ENCODE measurements at places on chromosomes 2 and 18.

- DNase-seq = no peak
These were observed 111.3 kb downstream of the PTGR3 start for GRCh38 chr18:75097491-75098225.

GRCh38 chr2:74045454-74045853 is 60.7 kb downstream of the TET3 start:
- DNase-seq = no peak

GRCh38 chr2:11872247-11872947 is 126.0 kb downstream of the LPIN1 start:
- DNase-seq = no peak

GRCh38 chr2:155377266-155377680 is 678.8 kb downstream of the KCNJ3 start:
- peak; percentile 60 for DNase-seq

- no peak for DNase-seq
These were observed 22.2 kb upstream of the IL1RL1 start for GRCh38 chr2:102289129-102289528.

DNA sequence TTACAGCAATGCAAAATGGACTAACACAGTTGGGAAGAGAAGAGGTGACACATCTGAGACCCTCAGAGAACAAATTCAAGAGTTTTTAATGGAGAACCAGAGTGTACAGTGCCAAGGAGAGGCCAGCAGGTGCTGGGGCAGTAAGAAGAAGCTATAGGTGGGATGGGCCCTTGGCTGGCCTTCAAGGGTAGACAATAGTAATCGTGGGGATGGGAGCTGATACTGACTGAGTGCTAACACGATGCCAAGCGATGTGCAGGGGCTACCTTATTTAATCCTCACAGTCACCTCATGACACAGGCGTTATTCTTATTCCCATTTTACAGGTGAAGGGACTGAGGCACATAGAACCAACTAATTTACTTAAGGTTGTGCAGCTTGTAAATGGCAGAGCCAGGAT is 131.9 kb upstream of the ID2 start:
- no peak for DNase-seq

GRCh38 chr2:32061430-32061829 is 1.9 kb upstream of the SPAST start:
- no peak for DNase-seq

DNA sequence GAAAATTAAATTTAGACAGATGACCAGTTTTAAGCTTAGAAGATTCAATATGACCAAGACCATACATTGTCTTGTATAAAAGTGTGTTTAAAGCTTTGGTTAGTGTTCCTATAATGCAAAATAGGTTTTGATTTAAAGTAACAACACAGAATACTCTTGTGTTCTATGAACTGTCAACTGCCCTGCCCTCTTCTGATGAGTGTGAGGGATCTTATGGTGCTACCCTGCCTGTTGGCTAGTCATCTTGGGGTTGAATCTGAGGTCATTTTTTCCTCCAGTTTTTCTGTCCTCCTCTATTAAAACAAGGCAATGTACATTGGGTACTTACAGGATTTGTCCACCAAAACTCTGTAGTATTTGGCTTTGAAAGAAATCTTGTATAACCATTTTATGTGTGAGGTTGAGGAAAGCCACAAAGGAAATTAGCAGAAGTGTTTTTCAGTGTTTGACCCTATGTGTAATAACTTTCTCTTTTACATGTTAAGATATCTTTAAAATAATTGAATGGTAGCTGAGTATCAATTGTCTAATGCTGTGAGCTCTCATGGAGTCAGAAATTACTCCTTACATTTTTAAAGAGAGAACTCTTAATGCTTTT is 129.1 kb downstream of the SPTBN1 start:
- DNase-seq = no peak

DNA sequence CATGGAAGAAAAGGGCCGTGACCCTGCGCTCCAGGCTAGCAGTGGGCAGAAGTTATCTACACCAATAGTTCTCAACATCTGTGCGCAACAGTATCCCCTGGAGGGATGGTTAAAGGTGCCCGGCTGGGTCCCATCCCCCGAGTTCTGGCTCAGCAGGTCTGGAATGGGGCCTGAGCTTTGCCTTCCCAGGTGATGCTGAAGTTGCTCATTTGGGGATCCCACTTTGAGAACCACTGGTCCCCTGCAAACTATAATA is 31.1 kb downstream of the DNMT3A start:
- DNase-seq = no peak

GRCh38 chr18:35159782-35160181 is 81.1 kb upstream of the ZNF397 start:
- no peak for DNase-seq

GRCh38 chr2:144943293-144943941 is 423.5 kb upstream of the ZEB2 start:
- no peak for DNase-seq

DNA sequence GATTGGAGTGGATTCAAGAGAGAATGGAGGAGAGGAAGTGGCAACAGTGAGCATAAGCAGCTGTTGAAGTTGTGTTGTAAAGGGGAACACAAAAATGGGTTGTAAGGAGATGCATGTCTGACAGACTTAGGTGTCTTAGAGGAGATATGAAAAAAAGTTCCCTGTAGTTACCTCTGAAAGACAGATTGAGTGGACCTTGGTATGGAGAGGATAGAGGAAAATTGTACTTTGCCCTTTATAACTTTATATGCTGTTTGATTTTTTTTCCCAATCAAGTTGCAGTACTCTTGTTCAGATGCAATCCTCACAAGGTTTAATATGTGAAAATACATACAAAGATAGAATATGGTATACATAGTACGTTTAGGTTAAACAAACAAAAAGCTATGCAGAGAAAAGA is 73.6 kb downstream of the LYPD6B start:
- DNase-seq = no peak

GRCh38 chr2:233012301-233012971 is 620 bp downstream of the NGEF start:
- DNase-seq = no peak

DNA sequence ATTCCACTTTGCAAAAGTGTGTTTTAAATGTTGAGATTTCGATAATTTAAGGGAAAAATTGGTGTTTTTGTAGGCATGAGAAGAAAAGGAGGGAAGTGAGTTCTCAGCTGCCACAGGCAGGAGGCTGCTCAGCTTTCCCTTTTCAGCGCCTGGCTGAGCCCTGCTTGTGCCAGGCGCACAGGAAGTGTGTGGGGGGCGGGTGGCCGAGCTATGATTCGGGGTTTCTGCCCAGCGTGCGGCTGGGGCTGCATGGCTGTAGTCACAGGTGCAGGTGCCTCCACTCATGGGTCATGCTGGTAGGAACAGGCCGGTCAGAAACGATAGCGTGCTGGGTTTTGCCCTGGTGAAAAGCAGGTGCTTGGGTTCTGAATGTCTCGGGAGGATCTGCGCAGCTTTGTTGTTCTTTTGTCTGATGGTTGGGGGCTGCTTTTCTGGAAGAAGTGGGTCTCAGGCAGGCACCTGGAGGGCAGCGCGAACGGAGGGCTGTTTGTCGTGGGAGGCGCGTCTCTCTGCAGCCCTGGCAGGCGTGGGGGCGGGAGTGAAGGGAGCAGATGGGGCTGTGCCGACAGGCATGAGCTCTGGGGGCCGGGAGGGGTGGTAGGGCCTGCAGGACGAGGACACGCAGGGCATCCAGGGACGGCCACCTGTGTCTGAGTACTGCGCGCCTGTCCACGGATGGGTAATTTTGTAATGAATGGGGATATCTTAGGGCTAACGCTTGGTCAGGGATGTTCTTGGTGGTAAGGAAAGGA is 2.1 kb downstream of the KCNG2 start:
- no peak for DNase-seq

GRCh38 chr2:207727261-207727660 is 15.8 kb downstream of the CCNYL1 start:
- DNase-seq = no peak

- peak; percentile 29 for DNase-seq
These were observed 11.7 kb upstream of the CNGA3 start for GRCh38 chr2:98334439-98335078.

DNA sequence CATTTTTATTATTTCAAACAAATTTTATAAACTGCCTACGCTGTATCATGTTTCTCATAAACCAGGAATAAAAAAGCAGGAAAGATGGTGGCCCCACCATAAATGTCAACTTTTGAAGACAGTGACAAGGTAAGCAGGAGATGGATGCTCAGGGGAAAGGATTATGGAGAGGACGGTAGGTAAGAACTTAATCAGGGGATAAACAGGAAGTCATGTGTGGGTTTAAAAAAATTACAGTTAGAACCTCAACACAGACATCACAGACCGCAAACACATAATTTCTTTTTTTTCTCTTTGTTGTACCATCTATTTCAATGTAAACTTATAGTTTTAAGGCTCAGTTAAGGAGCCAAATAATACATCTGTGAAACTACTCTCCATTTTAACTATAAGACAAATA is 575.2 kb upstream of the SLC8A1 start:
- no peak for DNase-seq

GRCh38 chr2:238995634-238996033 is 147.7 kb downstream of the TWIST2 start:
- no peak for DNase-seq

DNA sequence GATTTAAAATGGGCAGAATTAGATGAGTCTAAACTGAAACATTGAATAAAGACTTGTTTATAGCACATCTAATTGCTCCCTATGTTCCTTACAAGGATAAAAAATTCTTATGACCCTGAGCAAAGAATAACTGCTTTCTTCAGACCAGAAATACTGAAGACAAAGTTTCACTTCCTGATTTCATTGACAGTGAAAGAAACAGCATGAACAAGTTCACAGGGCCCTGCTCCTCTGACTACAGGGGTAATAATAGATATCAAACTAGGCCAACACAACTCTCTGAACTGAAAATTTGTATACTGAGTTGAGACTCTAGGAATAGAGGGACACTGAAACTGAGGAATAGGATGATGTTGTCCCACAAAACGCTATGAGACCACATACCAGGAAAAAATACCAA is 1383.3 kb upstream of the CDH2 start:
- peak; percentile 6 for DNase-seq

DNA sequence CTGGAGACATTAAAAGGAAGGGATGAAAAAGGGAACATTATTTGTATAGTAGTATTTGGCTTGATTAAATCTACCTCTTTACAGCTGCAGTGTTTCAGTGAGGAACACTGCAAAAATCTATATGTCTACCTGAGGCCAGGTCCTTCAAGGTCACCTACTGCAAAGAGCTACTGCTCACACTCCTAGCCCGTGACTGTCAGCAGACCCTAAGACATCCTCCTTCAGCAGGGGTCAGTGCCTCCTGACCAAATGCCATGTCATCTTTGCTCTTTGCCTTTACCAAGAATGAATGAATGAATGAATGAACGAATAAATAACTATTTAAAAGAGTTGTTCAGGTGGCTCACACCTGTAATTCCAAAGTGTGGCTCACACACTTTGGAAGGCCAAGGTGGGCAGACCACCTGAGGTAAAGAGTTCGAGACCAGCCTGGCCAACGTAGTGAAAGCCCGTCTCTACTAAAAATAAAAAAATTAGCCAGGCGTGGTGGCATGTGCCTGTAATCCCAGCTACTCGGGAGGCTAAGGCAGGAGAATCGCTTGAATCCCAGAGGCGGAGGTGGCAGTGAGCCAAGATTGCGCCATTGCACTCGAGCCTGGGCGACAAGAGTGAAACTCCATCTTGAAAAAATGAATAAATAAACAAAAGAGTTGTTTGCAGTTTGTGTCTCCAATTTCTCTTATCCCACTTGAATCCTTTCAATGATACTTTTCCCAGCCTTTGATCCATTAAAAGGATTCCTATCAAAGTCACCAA is 84.3 kb upstream of the GRB14 start:
- no peak for DNase-seq

GRCh38 chr2:208034503-208035140 is 9.3 kb upstream of the PLEKHM3 start:
- DNase-seq = no peak

- no peak for DNase-seq
These were observed 69.8 kb downstream of the CIB4 start for GRCh38 chr2:26571316-26571715.

DNA sequence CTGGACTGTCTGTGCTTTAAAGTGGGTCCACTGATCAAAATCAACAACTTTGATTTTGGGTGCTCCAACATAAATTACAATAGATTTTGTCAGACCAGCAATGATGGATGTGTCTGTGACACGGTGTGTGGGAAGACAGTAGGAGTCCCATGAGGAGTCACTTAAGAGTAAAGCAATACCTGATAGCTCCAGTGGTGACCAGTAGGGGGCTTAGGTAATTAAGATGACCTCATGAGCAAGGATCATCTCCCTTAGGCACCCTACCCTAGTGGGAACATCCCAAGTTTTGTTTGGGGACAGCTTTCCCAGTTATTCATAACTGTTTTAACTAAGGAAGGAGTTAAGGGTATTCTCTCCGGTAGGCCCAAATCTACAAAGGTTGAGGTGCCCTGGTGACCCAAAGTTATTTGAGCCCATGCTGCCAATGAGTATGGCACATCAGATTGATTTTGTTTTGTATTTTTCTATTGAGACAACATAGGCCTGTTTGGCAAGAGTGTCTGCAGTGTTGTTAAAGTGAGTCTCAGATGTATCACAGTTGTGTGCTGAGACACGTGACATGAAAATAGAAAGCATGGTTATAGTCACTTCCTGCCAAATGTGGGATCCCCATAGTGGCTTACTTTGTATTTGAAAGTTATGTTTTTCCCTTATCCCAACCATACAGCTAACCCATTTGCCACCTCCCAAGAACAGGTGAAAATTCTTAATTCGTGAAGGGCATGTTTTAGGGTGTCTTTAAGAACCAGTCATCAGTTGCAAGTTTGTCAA is 1337.6 kb upstream of the SLC39A10 start:
- DNase-seq = no peak

GRCh38 chr18:66759050-66759828 is 155.3 kb upstream of the CDH19 start:
- no peak for DNase-seq

GRCh38 chr2:128324897-128325410 is 6.3 kb upstream of the HS6ST1 start:
- no peak for DNase-seq

DNA sequence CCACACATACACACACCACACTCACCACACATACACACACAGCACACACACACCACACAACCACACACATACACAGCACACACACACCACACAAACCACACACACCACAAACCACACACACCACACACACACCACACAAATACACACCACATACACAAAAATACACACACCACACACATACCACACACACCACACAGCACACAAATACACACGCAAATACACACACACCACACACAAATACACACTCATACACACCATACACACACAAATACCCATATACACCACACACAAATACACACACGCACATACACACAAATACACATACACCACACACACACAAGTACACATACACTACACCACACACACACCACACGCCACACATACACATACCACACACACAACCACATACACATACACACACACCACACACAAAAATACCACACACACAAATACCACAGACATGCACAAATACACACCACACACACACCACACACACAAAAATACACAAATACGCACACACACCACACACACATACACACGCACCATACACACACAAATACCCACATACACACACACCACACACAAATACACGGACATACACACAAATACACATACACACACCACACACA is 134.6 kb upstream of the TWIST2 start:
- no peak for DNase-seq

GRCh38 chr2:206115026-206115578 is 29.1 kb upstream of the INO80D start:
- no peak for DNase-seq

GRCh38 chr2:24349097-24349496 is 11.2 kb downstream of the ITSN2 start:
- DNase-seq = no peak

- no peak for DNase-seq
These were observed 862.4 kb upstream of the ACVR2A start for GRCh38 chr2:146982393-146982846.

- DNase-seq = no peak
These were observed 391.5 kb downstream of the IRS1 start for GRCh38 chr2:226408141-226408540.
